ENCODE measurements at places on chromosomes 6 and 20. TPM values are rescaled to one million over a fixed set of nuclear protein-coding genes. Genes with fewer than 3 reads are reported as not detected.

The IFNGR1 gene
- total RNA-seq: 26.2 TPM

The GPR63 gene
- total RNA-seq: 5.0 TPM

The FOXC1 gene
- 0.05 TPM for total RNA-seq

The ITCH gene
- total RNA-seq: 52.5 TPM

The HAO1 gene
- total RNA-seq: not detected

The AVP gene
- not detected for total RNA-seq

The FABP7 gene
- total RNA-seq: not detected

- no peak for DNase-seq
These were observed 28.3 kb upstream of the PREP start for GRCh38 chr6:105431226-105431625.

DNA sequence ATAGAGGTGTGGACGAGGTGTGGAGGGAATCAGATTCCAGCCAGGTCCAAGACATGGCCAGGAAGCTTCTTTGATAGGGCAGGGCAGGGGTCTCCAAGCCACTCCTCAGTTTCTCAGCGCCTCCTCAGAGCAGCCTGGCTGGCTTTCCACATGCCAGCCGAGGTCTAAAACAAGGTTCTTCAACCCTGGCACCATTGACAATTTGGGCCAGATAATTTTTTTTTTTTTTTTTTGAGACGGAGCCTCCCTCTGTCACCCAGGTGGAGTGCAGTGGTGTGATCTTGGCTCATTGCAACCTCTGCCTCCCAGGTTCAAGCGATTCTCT is 21.3 kb upstream of the CHMP4B start:
- no peak for DNase-seq

DNA sequence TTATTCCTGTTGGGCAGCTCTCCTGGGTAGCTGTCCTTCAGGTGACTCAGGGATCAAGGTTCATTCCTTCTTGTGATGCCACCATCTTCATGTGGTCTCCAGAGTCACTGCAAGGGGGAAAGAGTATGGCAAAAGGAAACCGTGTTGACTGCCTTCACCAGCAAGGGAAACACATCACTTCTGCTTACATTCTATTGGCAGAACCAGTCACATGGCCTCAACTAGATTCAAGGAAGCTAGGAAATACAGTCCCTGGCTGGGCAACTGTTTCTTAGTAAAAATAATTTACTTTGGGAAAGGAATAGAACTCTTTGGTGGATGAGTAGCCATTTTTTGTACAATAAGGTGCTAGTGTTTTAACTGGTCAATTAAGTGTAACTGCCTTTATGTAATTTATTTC is 5.3 kb downstream of the ANKRD6 start:
- DNase-seq: no peak

DNA sequence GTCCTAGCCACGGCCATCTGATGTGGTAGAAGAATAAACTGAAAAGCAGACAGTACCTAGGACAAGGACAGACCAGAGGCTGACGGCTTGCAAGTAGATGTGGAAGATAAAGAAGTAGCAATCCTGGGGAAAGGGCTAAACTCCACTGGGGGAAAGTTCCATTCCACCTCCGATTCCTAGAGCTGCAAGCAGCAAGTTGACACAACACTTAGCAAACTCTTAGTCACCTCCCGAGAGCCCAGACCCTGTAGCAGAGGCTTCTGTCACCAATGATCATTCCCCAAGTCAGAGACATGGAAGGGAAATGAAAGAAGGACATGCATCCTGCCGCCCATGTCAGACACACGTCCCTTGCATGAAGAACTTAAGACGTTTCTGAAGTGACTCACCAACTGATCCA is 99.2 kb upstream of the RPS6KA2 start:
- no peak for DNase-seq
